NCI-H524 (cell line): ENCODE measurements at places on chromosomes 13 and 19.

DNA sequence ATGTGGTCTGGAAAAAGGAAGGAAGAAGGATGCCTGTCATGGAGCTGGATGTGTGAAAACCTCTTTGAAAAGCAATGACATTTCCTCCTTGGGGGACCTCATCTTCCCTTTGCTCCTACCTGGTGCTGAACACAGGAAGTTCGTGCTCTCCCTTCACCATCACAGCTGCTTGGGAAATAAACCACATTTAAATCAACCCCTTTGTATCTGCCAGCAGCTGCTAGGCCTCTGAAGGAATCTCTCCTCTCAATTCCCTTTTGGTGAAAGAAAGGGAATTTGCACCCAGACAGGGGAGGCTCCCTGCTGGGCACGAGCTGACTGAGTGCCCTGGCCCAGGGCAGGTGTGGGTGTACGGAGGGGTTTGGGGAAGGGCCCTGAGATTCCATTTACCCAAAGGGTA lies 437.7 kb downstream of the TSHZ3 start:
- DNase-seq, result no peak

GRCh38 chr13:85543144-85543543 lies 256.1 kb downstream of the SLITRK6 start:
- DNase-seq, result no peak

GRCh38 chr13:99992949-99993351 lies 11.4 kb downstream of the ZIC2 start:
- DNase-seq, result no peak

DNA sequence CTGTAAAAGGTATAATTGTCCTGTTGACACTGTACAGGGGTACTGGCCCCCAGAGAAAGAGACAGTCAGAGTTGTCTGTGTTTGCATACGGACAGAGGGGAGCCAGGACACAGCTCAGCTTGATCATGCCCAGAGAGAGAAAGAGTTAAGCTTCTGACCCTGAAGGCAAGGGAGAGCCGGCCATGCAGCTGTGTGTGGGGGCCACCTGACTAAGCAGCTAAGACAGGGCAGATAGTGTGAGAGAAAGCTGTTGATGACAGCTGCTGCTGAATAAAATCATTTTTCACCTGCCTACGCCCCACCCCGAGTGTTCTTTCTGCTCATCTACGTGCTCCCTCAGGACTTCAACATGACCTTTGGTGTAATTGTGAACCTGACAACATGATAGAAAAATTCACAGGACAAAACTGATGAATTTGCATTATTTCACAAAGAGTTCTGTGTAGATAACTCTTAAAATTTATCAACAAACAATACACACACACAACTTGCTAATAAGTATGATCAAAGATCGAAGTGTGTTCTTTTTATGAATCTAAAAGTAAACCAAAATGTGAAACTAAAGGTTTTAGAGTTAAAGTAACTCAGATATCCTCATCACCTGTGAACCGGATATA lies 1294.3 kb upstream of the ATXN8OS start:
- no peak for DNase-seq

DNA sequence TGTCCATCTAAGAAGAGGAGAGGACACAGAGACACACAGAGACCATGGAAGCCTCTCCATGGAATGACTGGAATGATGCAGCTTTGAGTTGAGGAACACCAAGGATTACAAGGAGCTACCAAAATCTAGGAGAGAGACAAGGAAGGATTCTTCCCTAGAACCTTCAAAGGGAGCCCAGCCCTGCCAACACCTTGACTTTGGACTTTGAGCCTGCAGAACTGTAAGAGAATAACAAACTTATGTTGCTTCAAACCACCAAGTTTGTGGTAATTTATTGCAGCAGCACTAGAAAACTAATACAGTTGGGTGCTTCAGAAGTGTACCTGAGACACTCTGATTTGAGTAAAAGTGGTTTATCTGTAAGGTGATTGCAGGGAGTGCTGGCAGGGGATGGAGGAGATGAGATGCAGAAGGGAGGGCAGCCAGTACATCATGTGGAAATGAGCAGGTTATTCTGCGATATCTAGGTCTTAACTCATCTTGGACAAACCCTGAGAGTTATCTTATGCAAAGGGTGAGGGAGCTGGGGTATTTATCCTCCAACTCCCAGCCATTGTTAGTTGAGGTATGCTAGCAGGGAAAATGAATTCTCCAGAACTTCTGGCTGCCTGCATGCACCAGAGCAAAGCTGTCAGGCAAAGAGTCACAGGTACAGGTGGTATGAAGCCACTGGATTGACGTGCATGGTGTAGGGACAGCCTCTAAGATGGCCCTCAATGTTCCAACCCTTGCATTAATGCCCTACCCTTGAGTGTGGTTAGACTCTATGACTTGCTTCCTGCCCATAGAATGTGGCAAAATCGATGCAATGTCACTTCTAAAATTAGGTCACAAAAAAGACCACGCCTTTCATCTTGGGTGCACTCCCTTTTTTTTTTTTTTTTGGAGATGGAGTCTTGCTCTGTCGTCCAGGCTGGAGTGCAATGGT lies 31.3 kb upstream of the ADGRL1 start:
- no peak for DNase-seq
